LHCN-M2 (cell line): ENCODE measurements at places on chromosomes 6 and 20. TPM values are rescaled to one million over a fixed set of nuclear protein-coding genes. Genes with fewer than 3 reads are reported as not detected.

AFG1L gene
- 3.8 and 6.6 TPM in 2 replicates for total RNA-seq

CCN2 gene
- total RNA-seq: 46.6 and 51.8 TPM in 2 replicates

PRL gene
- not detected in 2 replicates for total RNA-seq

OR12D3 gene
- not detected in 2 replicates for total RNA-seq

DAAM2 gene
- total RNA-seq: 58.7 and 109 TPM in 2 replicates

CYP39A1 gene
- total RNA-seq: 0.13 TPM in 1 of 2 replicates, not detected in the other

GSTA2 gene
- total RNA-seq: not detected in 2 replicates

SGK2 gene
- total RNA-seq: not detected in 2 replicates

AGPAT1 gene
- total RNA-seq: 80.3 and 87.0 TPM in 2 replicates

TPD52L1 gene
- total RNA-seq: 0.83 and 1.5 TPM in 2 replicates

PGC gene
- total RNA-seq: not detected in 2 replicates

EFCAB8 gene
- 0.17 TPM in 1 of 2 replicates, not detected in the other for total RNA-seq

LCA5 gene
- 2.2 and 3.6 TPM in 2 replicates for total RNA-seq

DEFB129 gene
- not detected in 2 replicates for total RNA-seq

CTAGE9 gene
- total RNA-seq: not detected in 2 replicates

BMP7 gene
- total RNA-seq: not detected in 2 replicates

CST2 gene
- not detected in 2 replicates for total RNA-seq

ALDH5A1 gene
- total RNA-seq: 0.57 and 0.77 TPM in 2 replicates

GPLD1 gene
- total RNA-seq: not detected in 2 replicates

PI3 gene
- total RNA-seq: not detected in 2 replicates

PCSK2 gene
- total RNA-seq: not detected in 2 replicates

FRK gene
- total RNA-seq: 1.9 and 2.9 TPM in 2 replicates
